ENCODE measurements at places on chromosomes 3 and 15. TPM values are rescaled to one million over a fixed set of nuclear protein-coding genes. Genes with fewer than 3 reads are reported as not detected.

DNA sequence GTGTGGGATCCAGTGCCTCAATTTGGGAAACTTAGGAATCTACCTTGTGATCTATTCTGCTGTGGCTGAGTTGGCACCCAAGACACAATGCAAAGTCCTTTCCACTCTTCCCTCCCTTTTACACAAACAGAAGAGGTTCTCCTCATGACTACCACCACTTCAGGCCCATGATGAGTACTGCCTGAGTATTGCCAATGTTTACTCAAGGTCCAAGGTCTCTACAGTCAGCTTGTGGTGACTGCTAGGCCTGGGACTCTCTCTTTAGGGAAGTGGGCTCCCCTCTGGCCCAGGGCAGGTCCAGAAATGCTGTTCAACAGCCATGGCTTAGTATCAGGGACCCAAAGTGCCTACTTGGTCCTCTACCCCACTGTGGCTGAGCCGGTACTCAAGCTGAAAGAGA, 56.8 kb upstream of the PEX5L start:
- DNase-seq, result no peak

DNA sequence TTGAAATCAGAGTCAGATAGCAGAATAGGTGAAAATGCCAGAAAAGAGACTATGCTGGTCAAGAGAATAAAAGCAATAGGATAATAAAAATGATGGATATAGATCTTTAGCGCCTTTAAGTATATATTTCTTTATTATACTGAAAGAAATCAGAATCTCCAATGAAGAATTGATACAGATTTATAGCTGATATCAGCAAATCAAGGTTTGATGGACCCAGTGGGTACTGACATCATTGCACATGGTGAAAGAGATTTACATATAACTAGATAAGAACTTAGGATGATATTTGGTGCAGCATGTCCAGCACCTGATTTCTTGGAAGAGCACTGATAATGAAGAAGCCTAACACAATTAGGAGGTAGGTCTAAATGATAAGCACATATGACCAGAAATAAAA, 18.2 kb downstream of the CADM2 start:
- DNase-seq, result no peak

GRCh38 chr3:151639418-151639740, 94.3 kb upstream of the AADACL2 start:
- no peak for DNase-seq

The TM4SF1 gene
- total RNA-seq, result 122 TPM

GRCh38 chr3:4525560-4526223, 32.5 kb downstream of the ITPR1 start:
- no peak for DNase-seq

- DNase-seq, result no peak
Measured at GRCh38 chr3:120741837-120742197, 499 bp downstream of the RABL3 start.

The WDR93 gene
- total RNA-seq, result not detected

The CP gene
- total RNA-seq, result 0.32 TPM

The FAN1 gene
- 24.1 TPM for total RNA-seq

- no peak for DNase-seq
Measured at GRCh38 chr3:39136533-39137434, 16.6 kb downstream of the CSRNP1 start.

- DNase-seq, result no peak
Measured at GRCh38 chr3:48233542-48233941, 7.4 kb upstream of the ZNF589 start.

- DNase-seq, result no peak
Measured at GRCh38 chr3:187518616-187519015, 150.4 kb downstream of the RTP4 start.

DNA sequence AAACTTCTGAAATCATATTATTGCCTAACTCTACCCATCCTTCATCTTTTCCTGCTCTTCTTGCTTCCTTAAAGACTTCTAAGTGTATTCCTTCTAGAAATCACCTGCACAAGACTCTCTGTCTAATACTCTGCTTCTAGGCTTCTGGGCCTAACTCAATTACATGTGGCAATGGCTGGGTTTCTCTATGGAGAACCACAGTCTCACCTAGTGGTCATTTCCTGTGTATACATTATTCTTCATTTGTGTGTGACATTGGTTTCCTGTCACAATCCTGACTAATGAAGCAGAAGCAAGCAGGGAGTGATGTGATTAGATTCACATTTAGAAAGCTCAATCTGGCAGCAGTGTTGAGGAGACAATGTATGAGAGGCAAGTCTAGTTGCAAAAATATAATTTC, 16.9 kb upstream of the CLDN1 start:
- DNase-seq, result no peak

The CD86 gene
- not detected for total RNA-seq

- DNase-seq, result no peak
Measured at GRCh38 chr3:129614927-129615363, 8.5 kb upstream of the PLXND1 start.

- DNase-seq, result no peak
Measured at GRCh38 chr3:146432066-146432465, 37.3 kb downstream of the PLSCR2 start.

DNA sequence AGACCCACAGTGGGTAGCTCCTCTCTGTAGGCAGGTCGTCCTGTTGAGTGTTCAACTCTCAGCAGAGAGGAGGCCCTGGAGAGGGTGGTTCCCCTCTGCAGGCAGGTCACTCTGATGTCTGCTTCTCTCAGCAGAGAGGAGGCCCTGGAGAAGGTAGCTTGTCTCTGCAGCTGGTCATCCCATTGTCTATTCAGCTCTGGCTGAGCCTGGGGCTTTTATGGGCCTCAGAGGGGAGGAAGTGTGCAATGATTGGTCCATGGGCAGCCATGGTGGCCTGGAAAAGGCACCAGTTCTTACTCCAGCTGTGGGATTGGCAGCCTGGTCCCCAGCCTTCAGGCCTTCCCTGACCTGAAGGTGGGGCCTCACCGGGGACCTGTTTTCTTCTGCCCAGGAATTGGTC, 52.9 kb downstream of the PPCDC start:
- peak; percentile 60 for DNase-seq

DNA sequence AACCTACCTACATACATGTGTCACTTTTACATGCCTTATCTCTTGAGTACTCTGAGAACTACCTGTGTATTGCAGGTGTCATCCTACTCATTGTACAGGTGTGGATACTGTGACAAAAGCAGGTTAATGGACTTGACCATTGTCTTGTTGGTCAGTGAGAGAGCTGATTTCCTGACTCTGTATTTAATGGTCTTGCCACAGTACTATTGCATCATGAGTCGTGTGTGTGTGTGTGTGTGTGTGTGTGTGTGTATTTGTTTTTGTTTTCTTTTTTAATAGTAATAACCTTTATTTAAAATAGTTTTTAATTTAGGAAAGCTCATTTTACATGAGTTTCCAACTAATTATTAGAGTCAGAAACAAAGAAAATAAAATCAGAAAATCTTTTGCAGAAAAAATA, 7.7 kb downstream of the SELENOT start:
- no peak for DNase-seq

DNA sequence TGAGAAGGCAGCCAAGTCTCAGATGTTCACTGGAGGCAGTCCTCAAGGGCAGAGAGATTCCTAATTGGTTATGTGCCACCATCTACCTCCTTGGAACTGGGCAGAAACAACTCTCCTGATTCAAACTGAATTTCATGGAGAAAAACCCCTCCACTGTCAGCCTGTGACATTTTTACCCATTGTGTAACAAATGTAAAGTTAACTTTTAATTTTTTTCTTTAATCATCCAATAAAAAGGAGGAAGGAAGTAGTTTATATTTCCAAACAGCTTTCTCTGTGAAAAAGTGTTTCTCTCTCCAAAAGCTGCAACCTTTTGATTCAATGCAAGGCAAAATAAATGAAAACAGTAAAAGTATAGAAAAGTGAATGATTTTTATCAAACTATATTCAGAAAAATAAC, 510 bp upstream of the COLQ start:
- DNase-seq, result no peak

DNA sequence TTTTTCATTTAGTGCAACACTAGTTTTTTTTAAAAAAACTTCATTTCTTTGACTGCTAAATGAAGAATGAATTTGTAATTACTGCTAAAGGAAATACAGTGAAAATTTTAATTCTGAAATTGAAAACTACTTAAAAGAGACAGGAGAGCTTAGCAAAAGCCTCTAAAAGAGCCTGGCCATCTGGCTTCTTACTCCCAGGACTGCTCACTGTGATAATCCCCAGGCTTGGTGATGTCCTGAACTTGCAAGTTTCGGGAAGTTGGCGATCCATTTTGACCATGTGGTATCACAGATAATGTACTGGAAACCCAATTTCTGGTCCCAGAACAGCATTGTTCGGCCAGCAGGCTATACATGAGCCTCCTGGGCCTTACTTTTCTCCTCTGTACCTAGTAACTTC, 292.1 kb downstream of the FGF12 start:
- DNase-seq, result no peak

- no peak for DNase-seq
Measured at GRCh38 chr15:82239685-82240391, 22.7 kb downstream of the EFL1 start.

DNA sequence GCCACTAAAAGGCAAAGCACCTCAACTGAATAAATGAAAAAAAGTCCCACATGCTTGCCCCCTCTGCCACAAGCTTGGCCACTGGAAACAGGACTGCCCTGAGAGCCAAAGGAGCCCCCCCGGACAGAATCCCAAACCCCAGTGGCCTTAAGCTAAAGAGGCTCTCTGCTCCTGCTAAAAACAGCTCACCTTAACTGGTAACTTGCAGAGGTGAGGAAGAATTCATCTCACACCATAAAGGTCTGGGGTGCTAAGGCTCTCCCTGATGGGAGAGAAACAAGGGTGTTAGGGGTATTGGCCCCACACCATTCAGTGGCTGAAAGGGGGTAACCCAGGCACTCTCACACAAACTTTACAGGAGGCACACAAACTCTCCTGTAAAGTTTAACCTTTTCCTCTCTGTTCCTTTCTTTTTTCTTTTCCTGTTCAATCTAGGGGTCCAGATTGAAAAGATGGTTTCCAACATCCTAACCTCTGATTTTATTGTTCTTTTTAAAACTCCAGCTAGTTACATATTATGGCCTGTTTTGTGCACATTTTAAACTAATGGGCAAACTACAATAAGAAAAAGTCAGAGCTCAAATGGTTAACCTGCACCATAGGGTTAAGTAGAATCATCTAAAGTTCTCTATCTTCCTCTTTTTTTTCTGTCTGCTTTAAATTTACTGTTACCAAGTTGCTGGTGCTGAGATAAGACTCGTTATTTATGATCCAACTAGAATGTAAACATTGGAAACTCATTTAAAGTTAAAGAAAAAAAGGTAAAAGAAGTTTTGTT, 19.9 kb downstream of the TRANK1 start:
- DNase-seq, result peak; percentile 30

The SCG5 gene
- 0.54 TPM for total RNA-seq

DNA sequence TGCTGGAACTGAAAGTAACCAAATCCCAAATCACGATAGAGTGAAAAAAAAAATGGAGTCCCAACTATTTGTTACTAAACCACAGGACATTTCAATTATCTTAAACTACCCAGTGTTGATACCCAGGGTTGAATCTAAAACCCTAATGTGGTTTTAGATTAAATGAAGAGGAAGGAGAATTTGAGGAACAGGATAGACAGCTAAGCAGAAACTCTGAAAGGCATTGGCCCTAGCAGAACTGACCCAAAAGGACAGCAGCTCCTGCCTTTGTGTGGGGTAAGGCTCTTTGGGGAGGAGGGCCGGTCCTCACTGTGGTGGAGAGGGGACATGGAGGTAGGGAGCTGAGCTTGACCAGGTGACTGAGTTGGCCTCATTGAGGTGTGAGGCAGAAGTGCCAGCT, 30.7 kb upstream of the SNRK start:
- no peak for DNase-seq

The PAQR5 gene
- total RNA-seq, result 1.5 TPM

The GABRA5 gene
- not detected for total RNA-seq

DNA sequence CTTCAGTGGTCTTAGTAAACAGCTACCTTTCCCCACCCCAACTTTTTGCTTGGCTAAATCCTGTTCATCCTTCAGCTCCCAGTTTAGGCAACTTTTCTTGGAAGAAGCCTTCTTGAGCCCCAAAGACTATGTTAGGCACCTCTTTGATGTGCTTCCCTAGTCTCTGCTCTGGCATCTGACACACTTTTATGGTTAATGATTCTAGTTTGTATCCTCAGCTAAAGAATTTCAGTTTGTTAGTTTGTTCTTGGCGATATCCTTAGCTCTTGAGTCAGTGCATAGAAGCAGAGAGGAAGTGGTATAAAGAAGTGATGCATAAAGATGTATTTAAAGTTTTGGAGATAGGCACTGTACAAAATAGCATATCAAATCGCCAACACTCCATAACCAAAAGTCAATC, 168.4 kb downstream of the WDR72 start:
- no peak for DNase-seq

The SLC6A11 gene
- total RNA-seq, result not detected

DNA sequence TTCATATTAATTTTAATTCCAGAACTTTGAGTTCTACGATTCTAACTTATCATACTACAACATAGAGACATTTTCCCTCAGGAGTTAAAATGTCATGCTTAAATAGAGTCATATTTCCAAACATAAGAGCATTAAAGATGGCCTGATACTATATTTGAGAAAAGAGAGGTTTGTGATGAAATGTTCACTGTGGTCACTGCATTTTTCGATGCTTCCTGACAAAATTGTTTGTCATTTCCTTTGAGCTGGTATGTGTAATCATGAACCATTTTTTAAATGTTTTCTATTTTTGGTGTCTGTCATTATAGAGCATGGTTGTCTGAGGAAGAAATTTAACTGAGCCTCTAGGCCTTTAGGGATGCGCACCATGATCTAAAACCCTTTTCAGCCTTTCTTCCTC, 721.4 kb upstream of the NR2F2 start:
- DNase-seq, result no peak

GRCh38 chr15:69446953-69447352, 5.7 kb upstream of the RPLP1 start:
- no peak for DNase-seq

GRCh38 chr15:83164771-83165404, 42.7 kb downstream of the HDGFL3 start:
- no peak for DNase-seq

- DNase-seq, result no peak
Measured at GRCh38 chr15:38320181-38320580, 67.5 kb downstream of the SPRED1 start.

The MED12L gene
- 1.4 TPM for total RNA-seq

The GOLGA8J gene
- total RNA-seq, result not detected

GRCh38 chr3:39249453-39250115, 30.3 kb downstream of the CX3CR1 start:
- peak; percentile 38 for DNase-seq

DNA sequence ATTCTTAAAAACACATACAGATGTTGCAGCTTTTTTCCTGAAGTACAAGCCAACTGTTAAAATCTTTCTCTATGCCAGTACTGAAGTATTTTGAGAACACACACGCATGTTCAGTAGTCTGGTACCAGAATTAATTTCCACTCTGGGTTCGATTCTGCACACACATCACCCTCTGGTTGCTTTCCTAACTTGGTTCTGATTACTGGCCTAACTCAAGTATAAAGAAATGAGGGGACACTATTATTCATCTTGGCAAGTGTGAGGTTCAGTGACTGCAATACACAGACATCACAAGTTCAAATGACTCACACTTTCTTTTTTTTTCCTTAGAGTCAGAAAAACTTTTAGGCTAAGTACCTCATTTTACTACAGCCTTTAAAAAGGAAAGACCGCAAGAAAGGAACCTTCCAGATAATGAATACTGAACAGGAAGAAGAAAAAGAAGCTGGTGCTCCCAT, 37.4 kb upstream of the LDHAL6B start:
- no peak for DNase-seq
